Fibroblast of skin of abdomen (primary cell): ENCODE measurements at places on chromosomes 3 and 15.
A peak's percentile ranks its signal among the peaks of the same experiment; 100 is the strongest.

GRCh38 chr3:122668930-122669730 is 11.5 kb upstream of the PARP14 start:
- peak; percentile 81 for DNase-seq

GRCh38 chr3:99505646-99506269 is 132.6 kb upstream of the COL8A1 start:
- peak; percentile 89 for DNase-seq

GRCh38 chr3:104933972-104934371 is 432.7 kb upstream of the ALCAM start:
- DNase-seq: peak; percentile 15

GRCh38 chr15:59372352-59373211 is at the start of gene MYO1E:
Gene MYO1E, minus strand, starts transcription at chr15:59372871. Its CDS starts 371 bp downstream, at chr15:59372500.
- peak; percentile 97 for DNase-seq

GRCh38 chr3:170869645-170870593 is at the start of gene RPL22L1:
Gene RPL22L1, minus strand, starts transcription at chr3:170870195. Its CDS starts 28 bp downstream, at chr3:170870167.
- DNase-seq: peak; percentile 96

GRCh38 chr3:99084156-99084555 is 182.7 kb upstream of the DCBLD2 start:
- no peak for DNase-seq

DNA sequence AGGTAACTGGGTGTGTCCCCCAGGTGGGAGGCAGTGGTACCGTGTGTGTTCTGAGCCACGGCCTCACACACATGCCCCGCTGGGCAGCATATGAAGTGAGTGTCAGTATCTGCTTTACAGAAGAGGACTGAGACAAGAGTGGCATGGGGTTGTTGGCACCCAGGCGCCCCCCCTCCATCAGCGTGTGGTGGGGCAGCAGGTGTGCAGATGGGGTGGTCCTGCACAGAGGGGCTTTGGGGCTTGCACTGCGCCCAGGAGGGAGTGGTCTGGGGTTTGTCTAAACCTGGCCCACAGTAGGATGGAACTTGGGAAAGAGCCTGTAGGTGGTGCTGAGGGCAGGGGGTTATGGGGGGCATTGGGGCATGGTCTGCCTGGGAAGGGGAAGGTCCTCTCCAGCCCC is 176.0 kb downstream of the APBA2 start:
- no peak for DNase-seq

DNA sequence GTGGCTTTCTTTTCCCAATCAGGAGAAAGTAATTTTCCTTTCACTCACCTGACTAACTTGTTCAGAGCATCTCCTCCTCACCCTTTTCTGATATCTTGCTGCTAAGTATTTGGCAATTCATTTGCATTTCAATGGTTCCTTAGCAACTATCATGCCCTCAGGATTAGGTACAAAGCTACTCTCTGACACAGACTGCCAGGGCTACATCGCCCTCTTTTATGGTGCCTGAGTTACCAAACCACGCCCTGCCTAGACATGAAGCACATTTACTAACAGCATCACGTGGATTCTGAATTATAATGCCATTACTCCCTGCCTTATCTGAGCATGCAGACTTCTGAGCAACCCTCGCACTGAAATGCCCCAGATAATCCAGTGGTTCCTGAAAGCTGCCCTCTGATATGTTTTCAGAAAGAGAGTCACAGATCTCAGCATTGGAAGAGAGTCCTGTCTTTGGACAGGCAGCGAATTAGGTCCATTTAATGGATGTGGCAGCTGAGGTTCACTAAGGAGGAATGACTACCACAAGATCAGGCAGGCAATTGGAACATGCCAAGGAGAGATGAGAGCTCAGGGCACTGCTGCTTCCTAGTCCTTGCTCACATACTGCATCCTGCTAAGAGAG is 14.5 kb downstream of the EPHB1 start:
- DNase-seq: no peak

GRCh38 chr3:71726146-71726545 is 944 bp upstream of the EIF4E3 start:
- DNase-seq: no peak

- peak; percentile 4 for DNase-seq
These were observed 935.8 kb downstream of the IGSF11 start for GRCh38 chr3:118098827-118099226.

DNA sequence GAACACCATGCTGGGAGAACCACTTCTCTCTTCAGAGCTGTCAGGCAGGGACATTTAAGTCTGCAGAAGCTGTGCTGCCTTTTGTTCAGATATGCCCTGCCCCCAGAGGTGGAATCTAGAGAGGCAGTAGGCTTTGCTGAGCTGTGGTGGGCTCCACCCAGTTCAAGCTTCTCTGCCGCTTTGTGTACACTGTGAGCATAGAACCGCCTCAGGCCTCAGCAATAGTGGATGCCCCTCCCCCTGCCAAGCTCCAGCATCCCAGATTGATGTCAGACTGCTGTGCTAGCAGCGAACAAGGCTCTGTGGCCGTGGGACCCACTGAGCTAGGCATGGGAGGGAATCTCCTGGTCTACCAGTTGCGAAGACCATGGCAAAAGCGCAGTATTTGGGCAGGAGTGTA is 121.6 kb downstream of the NFKBIZ start:
- DNase-seq: no peak

DNA sequence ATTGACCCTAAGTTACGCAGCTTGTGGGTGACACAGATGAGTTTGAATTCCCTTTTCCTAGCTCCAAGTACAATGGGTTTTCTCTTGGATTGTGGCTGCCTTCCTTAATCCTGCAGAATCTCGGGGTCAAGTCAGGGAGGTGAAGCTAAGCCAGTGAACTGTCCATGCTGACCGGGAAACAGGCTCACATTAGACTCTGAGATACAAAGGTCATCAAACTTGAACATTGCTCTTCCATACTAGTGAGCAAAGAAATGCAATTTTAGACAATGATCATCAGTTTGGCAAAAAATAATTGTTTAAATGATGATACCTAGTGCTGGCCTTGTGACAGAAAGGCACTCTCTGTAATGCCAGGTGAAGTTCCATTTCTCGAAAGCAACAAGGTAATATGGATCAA is 31.6 kb downstream of the SLC6A1 start:
- DNase-seq: no peak

DNA sequence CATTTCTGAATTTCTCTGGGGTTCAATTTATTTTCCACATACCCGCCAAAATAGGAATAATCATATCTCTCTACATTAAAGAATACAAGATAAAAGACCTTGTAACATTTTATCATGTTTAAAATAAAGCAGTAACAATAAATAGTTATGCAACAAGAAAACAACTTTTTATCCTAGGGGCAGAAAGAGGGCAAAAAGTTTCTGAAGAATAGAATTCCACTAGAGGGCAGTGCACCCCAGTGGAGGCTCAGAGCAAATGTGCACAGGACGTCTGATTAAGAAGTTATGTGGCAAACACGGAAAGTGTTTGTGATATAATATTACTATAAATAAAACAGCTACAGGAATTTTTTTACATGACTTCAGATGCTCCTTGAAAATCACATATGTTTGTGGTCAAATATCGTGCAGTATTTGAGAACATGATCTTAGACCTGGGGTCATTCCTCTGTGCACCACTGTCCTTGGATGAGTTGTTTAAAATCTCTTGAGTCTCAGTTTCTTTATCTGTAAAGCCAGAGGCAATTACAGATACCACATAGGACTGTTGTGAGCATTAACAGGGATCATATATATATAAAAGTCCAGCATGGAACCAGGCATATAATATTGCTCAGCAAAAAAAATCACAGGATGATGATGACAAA is 13.2 kb upstream of the PIK3R4 start:
- DNase-seq: peak; percentile 43

DNA sequence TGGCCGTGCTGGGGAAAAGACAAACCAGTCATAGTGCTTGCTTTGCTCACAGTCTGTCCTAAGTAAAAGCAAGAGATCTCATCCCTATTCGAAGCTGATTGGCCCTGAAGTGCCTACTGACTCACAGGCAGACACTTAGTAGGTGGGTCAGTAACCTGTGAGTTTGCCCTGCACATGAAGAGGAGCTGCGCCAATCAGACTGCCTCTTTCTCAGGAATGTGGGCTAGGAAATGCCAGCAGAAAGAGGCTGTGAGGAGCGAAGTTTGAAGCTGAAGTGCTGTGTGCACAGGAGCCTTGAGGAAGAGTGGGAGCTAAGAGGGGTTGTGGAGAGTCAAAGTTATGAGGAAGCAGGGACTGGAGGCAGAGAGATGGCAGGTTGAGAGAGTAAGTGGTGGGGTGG is 126.8 kb downstream of the IL20RB start:
- DNase-seq: no peak

GRCh38 chr15:51866751-51867150 is 37.3 kb downstream of the TMOD3 start:
- DNase-seq: peak; percentile 71

DNA sequence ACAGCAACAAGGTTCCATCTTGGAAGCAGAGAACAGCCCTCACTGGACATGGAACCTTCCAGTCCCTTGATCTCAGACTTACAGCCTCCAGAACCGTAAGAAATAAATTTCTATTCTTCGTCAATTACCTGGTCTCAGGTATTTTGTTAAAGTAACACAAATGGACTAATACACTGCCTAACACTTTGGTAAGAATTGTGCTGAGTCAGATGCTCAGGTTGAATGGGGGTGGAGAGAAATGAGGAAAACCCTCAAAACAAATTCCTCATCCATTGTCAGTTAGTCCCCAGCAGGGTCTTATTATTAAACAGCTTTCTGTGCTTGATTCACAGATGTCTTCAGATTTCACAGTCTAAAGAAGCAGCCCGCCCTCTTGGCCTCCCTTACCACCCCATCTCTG is 306.2 kb upstream of the SLCO3A1 start:
- DNase-seq: no peak

DNA sequence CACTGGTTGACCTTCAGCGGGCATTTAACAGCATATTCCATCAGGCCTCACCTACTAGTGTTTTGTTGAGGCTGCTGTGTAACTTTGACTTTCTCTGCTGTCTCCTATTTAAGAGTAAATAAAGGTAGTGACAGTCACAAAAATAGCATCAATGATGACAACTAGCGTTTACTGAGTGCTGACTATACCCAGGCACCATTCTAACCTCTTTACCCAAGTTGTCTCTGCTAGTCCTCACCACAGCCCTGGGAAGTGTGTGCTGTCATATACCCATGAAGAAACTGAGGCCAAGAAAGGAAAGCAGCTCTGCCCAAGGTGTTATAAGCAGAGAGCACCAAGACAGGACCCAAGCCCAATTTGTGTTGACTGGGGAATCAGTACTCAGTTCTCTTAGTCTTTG is 286.4 kb upstream of the CTDSPL start:
- no peak for DNase-seq

DNA sequence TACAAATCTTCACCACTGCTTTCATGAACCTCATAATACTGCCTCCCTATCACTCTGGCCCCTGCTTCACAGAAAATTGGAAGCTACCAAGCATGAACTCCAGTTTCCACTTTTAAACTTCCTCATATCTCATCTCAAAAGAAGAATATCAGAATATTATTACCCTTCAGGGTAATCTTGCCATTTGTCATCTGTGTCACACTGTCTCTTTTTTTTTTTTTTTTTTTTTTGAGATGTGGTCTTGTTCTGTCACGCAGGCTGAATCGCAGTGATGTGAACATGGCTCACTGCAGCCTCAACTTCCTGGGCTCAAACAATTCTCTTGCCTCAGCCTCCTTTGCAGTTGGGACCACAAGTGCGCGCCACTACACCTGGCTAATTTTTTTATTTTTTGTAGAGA is 80.4 kb upstream of the TCF12 start:
- no peak for DNase-seq

- no peak for DNase-seq
These were observed 5.3 kb downstream of the TM4SF4 start for GRCh38 chr3:149479621-149480325.

- no peak for DNase-seq
These were observed 39.7 kb downstream of the ETV5 start for GRCh38 chr3:186069199-186069598.

DNA sequence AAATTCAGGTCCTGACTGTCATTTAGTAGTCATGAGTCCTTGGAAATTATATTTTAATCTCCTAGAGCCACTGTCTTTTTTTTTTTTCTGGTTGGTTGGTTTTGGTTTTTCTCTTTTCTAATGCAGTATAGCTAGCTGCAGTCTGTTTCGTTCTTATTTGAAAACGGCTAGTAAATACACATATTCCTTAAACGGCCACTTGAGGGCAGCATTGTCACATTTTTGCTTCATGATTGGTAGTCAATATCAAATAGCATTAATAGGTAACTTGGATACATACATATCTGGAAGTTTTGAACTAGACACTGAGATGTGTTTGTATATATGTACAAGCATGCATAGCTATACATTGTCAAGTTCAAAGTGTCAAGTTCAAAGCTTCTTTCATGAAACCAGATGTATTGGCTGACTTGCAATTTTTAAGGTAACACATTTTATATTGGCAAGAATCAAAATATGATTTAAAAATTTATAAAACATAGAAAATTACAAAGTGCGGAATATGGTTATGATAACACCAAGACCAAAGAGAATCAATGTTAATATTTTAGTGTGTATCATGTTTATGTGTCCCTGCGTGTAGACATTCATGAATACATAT is 22.5 kb downstream of the GABRA5 start:
- DNase-seq: peak; percentile 66

- DNase-seq: no peak
These were observed 142.2 kb downstream of the GREM1 start for GRCh38 chr15:32859996-32860395.

DNA sequence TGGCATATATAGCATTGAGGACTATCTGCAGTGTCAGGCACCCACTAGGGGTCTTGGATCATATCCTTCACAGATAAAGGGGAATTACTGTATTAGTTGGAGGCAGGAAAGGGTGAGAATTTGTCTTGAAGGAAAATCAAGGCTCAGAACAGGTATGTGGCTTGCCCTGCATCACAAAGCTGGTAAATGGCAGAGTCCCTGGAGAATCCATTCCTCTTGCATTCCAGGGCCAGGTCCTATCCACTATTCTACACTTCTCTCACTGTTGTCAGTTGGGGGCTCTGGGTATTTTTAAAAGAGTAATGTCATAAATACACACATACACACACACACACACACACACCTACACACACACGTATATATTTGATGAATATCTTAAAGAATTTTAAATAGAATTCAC is 19.8 kb upstream of the FGF12 start:
- no peak for DNase-seq

GRCh38 chr3:126024049-126024854 is 55.3 kb downstream of the ROPN1B start:
- DNase-seq: no peak

GRCh38 chr15:61404567-61404966 is 175.5 kb upstream of the RORA start:
- DNase-seq: no peak

DNA sequence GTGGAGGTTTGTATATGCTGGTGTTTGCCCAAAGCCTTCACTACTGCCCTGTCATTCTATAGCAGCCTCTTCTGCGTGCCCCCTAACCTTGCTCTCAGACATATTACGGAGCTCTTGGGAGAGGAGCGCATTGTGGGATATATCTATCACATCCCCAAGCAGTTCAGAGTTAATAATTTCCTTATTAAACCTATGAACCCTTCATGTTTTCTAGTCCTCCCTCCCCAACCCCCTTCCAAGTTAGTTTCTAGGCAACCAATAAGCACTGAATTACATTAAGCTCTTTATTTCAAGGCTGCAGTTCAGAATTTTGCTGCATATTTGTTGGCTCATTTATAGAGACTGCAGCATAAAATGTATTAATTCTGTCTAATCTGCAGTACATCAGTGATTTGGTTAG is 57.3 kb upstream of the GRM7 start:
- no peak for DNase-seq

GRCh38 chr3:36403661-36404060 is 23.4 kb downstream of the STAC start:
- DNase-seq: no peak

GRCh38 chr3:151404316-151404715 is 19.8 kb upstream of the P2RY12 start:
- peak; percentile 74 for DNase-seq

GRCh38 chr3:44729384-44729910 is at the start of gene ZNF501:
Gene ZNF501, plus strand, starts transcription at chr3:44729635. Its CDS starts 4,787 bp downstream, at chr3:44734422.
- peak; percentile 93 for DNase-seq

- peak; percentile 12 for DNase-seq
These were observed 740.5 kb downstream of the ROBO2 start for GRCh38 chr3:77780278-77780996.
